ENCODE measurements at places on chromosomes 16 and 17.
A peak's percentile ranks its signal among the peaks of the same experiment; 100 is the strongest.

GRCh38 chr17:9670596-9670995 lies 25.3 kb downstream of the USP43 start:
- no peak for DNase-seq

- DNase-seq: no peak
These were observed 16.4 kb downstream of the TADA2A start for GRCh38 chr17:37422971-37423625.

DNA sequence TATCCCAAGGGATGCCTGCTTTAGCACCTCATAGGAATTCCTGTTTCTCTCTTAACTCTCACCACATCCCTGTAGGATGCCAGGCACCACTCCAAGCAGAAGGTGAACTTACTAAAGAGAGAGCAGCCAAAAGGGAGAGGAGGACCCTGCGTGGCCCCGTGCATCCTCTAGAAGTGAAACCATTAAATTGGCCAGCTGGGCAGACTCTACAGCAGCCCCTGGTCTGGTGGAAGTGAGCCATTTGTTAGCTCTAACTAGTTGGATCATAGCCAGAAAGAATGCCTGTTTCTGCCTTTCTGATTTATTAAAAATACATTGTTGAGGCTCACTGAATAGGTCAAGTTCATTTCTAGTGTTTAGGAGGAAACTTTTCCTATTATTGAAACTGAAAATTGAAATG lies 22.3 kb downstream of the TMEM11 start:
- no peak for DNase-seq

DNA sequence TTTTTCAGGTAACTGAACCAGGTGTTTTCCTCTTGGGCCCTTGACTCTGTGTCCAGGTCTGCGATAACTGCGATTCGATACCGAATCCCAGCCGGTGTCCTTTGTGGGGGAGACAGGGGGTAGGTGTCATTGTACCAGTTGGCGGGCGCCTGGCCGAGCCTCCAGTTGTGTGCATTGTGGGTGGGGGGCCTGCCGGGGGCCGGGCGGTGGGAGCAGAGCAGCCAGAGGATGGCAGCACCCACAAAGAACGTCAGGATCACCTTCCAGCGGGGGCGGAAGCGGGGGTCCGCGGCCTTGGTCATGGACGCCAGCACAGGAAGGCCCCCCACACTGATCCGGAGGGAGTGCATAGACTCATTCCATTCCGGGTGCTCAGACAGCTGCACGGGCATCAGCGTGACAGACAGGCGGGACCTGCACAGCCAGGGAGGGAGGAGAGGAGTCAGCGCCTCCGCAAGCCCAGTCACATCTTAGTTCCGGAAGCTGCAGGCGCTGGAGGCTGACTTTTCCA lies 12.3 kb downstream of the CANT1 start:
- peak; percentile 79 for DNase-seq

DNA sequence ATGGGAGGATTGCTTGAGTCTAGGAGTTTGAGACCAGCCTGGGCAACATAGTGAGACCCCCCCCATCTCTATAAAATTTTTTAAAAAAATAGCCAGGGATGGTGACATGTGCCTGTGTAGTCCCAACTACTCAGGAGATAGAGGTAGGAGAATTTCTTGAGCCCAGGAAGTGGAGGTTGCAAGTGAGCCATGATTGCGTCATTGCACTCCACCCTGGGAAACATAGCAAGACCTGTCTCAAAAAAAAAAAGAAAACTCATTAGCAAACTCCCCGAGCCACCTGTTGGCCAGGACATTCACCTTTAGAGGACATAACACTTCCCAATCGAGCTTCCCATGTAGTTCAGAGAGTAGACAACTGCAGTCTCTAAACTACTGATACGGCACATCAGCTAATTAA lies 274.2 kb downstream of the ABCC12 start:
- DNase-seq: no peak

GRCh38 chr16:86946981-86947380 lies 368.6 kb downstream of the FOXL1 start:
- no peak for DNase-seq

- DNase-seq: no peak
These were observed 1.7 kb downstream of the ARHGAP27 start for GRCh38 chr17:45430738-45431530.

DNA sequence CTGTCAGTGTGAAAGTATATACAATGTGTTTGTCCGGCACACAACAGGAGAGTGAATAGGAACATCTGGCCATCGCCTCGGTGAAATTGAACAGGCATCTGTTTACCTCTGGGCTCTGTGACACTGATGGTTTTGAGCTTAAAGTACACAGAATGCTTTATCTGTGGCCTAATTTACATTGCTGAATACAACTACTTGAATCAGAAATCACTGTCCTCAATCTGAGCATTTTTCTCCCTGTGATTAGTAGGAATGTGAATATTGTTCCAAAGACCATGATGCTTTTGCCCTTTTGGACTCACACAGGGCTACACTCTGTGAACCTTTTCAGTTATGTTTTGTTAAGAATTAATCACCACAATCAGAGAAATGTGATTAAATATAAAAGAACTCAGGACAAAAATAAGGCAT lies 323.0 kb upstream of the TBX2 start:
- peak; percentile 41 for DNase-seq

- DNase-seq: no peak
These were observed 95.5 kb downstream of the KATNIP start for GRCh38 chr16:27645396-27645795.

- no peak for DNase-seq
These were observed 54.5 kb downstream of the NKD1 start for GRCh38 chr16:50602531-50603205.

- DNase-seq: no peak
These were observed 112.3 kb upstream of the CLEC3A start for GRCh38 chr16:77910021-77910420.

DNA sequence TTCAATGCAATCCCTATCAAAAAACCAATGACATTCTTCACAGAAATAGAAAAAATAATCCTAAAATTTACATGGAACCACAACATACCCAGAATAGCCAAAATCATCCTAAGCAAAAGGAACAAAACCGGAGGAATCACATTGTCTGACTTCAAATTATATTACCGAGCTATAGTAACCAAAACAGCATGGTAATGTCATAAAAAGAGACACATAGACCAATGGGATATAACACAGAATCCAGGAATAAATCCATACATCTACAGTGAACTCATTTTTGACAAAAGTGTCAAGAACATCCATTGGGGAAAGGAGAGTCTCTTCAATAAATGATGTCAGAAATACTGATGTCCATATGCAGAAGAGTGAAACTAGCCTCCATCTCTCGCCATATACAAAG lies 105.8 kb upstream of the CORO6 start:
- DNase-seq: no peak

GRCh38 chr17:57281887-57282286 lies 25.6 kb downstream of the MSI2 start:
- DNase-seq: no peak

GRCh38 chr16:25978218-25978617 lies 286.5 kb downstream of the HS3ST4 start:
- no peak for DNase-seq

DNA sequence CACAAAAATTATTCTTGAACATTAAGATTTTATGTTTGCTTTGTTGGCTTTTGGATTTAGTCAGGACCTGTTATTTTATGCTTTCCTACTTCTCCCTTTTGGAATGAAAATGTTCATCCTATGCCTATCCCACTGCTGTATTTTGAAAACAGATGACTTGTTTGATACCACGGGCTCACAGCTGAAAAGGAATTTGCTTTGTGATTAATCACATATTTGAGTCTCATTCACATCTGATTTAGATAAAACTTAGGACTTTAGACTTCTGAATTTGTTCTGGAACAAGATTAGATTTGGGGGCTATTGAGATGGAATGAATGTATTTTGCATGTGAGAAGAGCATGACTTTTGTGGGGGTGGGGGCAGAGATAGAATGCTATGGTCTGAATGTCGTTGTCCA lies 1012.6 kb downstream of the CDH11 start:
- DNase-seq: no peak

- DNase-seq: peak; percentile 31
These were observed at the start of the genes CXCL16 and ZMYND15 for GRCh38 chr17:4739122-4740024. Gene CXCL16 (minus strand): TSS chr17:4739928. CDS start chr17:4739339, 589 bp downstream. Gene ZMYND15 (plus strand): TSS chr17:4739833. CDS start chr17:4740549, 716 bp downstream.

DNA sequence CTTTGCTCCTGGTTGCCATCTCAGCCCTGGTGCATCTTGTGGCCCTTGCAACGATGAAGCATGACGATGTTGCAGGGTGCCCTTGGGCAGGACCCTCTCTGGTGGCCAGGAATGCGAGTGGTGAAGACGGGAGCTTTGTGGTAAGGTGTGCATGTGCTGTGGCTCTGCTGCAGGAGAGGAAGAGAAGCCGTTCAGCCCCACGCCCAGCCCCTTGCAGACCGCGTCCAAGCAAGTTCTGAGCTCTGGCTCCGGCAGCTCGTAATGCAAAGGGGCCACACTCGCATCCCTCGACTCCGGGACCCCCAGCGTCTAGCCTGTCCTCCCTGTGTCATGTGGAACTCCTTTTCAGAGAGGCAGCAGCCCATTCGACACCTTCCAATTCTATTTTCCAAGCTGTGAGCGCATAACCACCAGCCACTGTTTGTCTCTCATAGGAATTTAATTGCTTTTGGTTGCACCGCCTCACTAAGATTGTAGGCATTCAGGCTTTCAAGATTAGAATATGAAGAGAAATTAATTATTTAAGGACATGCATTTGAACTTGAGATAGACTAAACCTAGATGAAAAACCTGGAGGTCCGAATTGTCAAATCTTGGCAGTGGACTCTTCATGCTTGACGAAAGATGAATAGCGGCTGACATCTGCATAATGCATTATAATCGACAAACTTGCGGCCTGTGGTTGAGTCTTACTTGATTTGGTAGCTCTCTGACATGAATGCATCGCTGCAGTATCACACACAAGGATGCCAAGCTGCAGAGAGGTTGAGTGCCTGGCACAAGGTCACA lies 21.1 kb upstream of the KCNG4 start:
- DNase-seq: no peak

All from kidney glomerular epithelial cell (primary cell).